ENCODE measurements at places on chromosomes 2 and 18. TPM values are rescaled to one million over a fixed set of nuclear protein-coding genes. Genes with fewer than 3 reads are reported as not detected.

NYAP2 gene
- not detected for total RNA-seq

SERPINB7 gene
- total RNA-seq, result not detected

EVA1A gene
- not detected for total RNA-seq

OTOS gene
- not detected for total RNA-seq

DNA sequence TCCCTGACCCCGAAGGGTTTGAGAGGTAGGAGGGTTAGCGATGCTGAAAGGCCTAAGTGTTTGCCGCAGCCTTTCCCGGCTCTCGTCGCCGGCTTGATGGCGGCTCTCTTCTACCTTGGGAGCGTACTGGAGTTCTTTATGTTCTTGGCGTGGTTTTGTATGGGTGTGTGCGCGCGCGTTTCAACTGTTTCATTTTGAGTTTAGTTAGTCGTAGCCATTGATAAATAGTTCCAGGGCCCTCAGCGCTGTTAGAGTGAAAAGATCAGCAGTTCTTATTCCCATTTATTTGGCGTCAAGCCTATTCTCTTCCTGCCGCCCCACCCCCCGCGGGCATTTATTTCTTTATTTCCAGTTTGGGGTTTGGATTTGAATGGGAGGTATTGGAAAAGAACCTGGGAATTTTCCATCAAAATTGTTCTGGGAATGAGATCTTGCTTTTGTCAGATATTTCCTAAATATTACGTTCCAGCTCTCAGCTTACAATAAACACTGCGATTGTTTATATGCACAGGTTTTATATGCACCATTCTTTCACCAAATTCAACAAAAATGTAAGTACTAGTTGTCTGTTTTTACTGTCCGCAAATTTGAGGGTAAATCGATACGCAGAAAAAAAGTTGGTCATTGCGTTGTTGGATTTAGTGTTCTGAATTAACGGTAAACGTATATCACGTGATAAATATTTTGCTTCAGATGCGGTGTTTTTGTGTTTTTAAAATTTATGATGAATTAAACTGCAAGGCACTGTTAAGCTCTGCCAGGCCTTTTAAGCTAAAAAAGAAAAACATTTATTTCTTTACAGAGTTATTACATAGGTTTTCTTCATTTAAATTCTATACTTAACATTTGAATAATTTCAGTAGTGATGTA lies 954 bp downstream of the CCNT2 start:
- peak; percentile 67 for DNase-seq
- H3K36me3 ChIP-seq, result peaks cover 35% of the 10 kb centered on the region
- peak overlapping the region; percentile 97 for H3K27ac ChIP-seq
- H3K4me1 ChIP-seq, result peaks cover 36% of the 10 kb centered on the region

DNA sequence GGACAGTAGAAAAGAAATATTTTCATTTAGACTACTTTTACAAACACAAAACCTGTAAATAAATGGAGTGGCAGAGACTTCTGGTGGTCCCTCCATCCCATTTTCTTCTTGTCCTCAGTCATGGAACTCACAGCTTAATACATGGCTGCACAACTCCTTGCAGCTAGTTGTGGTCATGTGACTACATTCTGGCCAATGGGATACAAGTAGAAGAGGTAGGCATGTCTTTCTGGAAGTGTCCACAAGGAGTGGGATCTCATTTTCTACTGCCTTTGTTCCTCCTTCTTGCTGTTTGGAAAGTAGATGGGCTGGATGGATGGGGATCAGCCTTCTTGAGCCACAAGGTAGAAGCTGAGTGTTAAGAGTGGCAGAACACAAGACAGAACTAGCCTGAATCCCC lies 555.8 kb downstream of the SATB2 start:
- no peaks in the 10 kb centered on the region for H3K36me3 ChIP-seq
- H3K4me3 ChIP-seq, result no peak overlapping the region
- no peak overlapping the region for H3K27ac ChIP-seq
- no peaks in the 10 kb centered on the region for H3K4me1 ChIP-seq
- no peak for DNase-seq

GRCh38 chr2:8477552-8478470 lies 204.0 kb upstream of the ID2 start:
- DNase-seq, result peak; percentile 65
- peaks cover 31% of the 10 kb centered on the region for H3K36me3 ChIP-seq
- H3K27me3 ChIP-seq, result no peaks in the 10 kb centered on the region
- H3K4me3 ChIP-seq, result peak overlapping the region; percentile 55
- peak overlapping the region; percentile 93 for H3K27ac ChIP-seq
- H3K4me1 ChIP-seq, result peaks cover 96% of the 10 kb centered on the region

DNA sequence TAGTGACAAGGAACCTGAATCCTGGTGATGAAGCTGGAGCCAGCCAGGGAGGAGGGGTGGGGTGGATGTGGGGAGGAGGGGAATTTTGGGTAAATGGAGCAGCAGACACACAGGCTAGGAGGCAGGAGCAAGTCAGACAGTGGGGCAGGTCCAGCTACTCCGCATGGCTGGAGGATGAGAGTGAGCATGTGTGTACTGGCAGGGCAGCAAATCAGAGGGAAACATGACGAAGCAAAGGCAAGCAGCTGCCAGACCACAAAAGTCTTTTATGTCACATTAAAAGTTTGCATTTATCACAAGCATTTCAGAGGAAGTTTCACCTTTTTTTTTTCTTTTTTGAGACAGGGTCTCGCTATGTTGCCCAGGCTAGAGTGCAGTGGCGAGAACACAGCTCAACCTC lies 11.9 kb upstream of the KIDINS220 start:
- H3K36me3 ChIP-seq, result no peaks in the 10 kb centered on the region
- H3K27ac ChIP-seq, result no peak overlapping the region
- H3K4me3 ChIP-seq, result no peak overlapping the region
- DNase-seq, result no peak
- H3K4me1 ChIP-seq, result peaks cover 3% of the 10 kb centered on the region

GRCh38 chr2:27461118-27461517 lies 18.9 kb downstream of the KRTCAP3 start:
- no peak for DNase-seq
- H3K27me3 ChIP-seq, result no peaks in the 10 kb centered on the region
- no peak overlapping the region for H3K4me3 ChIP-seq
- H3K27ac ChIP-seq, result no peak overlapping the region
- no peaks in the 10 kb centered on the region for H3K36me3 ChIP-seq

DNA sequence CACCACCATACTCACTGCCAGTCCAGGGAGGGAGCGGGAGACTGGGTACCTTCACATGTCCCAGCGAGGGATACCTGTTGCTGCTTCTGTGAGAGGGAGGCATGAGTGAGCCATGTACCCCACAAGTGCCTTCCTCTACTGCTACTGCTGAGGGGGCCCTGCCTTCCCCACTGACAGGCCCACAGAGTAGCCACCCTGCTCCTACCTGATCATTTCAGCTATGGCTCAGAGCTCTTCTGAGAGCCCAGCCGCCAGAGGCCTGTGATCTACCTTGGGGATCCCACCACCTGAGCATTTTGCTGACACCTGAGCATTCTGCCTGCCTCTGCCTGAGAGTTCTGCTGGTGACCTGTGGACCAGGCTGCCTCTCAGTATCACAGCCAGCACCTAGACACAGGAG lies 137.6 kb downstream of the FSIP2 start:
- no peak for DNase-seq
- no peak overlapping the region for H3K27ac ChIP-seq
- no peaks in the 10 kb centered on the region for H3K36me3 ChIP-seq
- H3K4me1 ChIP-seq, result no peaks in the 10 kb centered on the region
- H3K4me3 ChIP-seq, result no peak overlapping the region

- H3K27me3 ChIP-seq, result no peaks in the 10 kb centered on the region
- H3K36me3 ChIP-seq, result no peaks in the 10 kb centered on the region
- H3K4me1 ChIP-seq, result peaks cover 2% of the 10 kb centered on the region
- H3K4me3 ChIP-seq, result no peak overlapping the region
- DNase-seq, result no peak
- H3K27ac ChIP-seq, result no peak overlapping the region
These were observed 10.3 kb upstream of the NT5C1B start for GRCh38 chr2:18599509-18600254.

- no peak overlapping the region for H3K27ac ChIP-seq
- no peaks in the 10 kb centered on the region for H3K27me3 ChIP-seq
- DNase-seq, result no peak
- no peak overlapping the region for H3K4me3 ChIP-seq
- no peaks in the 10 kb centered on the region for H3K36me3 ChIP-seq
These were observed 501.2 kb upstream of the LRRTM4 start for GRCh38 chr2:78023356-78023755.

- H3K27me3 ChIP-seq, result no peaks in the 10 kb centered on the region
- no peak for DNase-seq
- H3K4me3 ChIP-seq, result no peak overlapping the region
- no peaks in the 10 kb centered on the region for H3K4me1 ChIP-seq
- H3K27ac ChIP-seq, result no peak overlapping the region
These were observed 33.8 kb downstream of the SDC1 start for GRCh38 chr2:20190876-20191713.

DNA sequence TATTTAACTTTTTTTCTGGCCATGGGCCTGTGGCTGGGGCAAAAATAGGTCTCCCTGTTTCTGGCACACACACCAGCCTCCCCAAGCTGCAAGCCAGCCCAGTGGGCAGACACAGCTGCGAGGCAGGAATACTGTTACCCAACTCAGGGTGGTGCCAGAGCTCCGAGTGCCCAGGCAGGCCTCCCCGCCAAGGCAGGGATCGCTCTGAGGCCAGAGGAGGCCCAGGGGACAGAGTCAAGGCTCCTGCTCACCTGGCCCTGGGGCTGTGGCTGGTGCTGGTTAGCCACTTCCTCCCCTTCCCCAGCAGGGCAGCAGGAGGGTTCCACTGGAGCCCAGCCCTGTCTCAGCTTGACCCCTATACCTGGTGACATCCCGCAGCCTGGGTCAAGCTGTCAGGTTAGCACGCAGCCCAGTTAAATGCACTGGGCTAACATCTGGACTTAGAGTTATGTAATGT lies 67.1 kb upstream of the EPAS1 start:
- peak; percentile 36 for DNase-seq
- H3K4me3 ChIP-seq, result peak overlapping the region; percentile 34

DNA sequence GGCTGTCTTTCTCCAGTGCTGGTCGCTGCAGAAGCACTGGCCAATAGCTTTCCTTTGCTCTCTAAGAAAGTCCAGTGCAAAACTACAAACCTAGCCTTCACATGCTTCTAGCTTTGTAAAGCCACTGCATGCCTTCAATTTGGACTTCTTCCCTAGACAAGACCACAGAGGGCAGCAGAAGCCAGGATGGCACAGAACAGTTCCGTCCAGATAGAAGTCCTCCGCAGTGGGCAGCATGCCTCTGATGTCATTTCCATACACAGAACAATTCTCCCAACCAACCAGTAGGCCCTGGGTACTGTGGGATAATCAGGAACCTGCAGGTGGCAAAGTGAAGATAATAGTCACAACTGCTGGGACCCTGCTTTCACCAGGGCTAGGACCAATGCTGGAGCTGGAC lies 3.3 kb downstream of the ST6GAL2 start:
- no peaks in the 10 kb centered on the region for H3K36me3 ChIP-seq
- peaks cover 3% of the 10 kb centered on the region for H3K4me1 ChIP-seq
- no peak for DNase-seq
- H3K4me3 ChIP-seq, result no peak overlapping the region

DNA sequence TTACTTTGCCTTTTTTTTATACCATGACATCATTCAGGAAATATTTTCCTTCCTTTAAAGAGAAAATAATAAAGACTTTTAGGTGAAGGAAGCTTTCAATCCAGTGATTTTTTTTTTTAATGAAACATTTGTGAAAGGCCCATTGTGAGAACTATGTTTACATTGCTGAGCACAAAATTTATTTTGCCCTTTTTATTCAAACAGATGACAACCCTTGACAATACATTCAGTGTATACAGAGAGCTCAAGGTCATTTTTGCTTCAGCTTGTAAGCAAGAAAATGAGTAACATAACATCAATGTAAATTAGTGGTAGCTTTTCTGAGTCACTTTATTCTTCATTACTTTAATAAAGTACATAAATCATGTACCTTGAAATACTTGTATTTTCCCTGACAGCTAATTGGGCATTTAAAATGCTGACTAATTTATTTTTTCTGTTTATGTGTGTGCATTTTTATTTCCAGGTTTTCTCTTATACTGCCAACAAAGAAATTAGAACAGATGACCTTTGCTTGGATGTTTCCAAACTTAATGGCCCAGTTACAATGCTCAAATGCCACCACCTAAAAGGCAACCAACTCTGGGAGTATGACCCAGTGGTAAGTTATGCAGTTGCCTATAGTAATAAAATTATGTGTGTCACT lies 121.6 kb downstream of the GALNT1 start:
- no peak overlapping the region for H3K27ac ChIP-seq
- no peaks in the 10 kb centered on the region for H3K4me1 ChIP-seq
- H3K27me3 ChIP-seq, result no peaks in the 10 kb centered on the region

DNA sequence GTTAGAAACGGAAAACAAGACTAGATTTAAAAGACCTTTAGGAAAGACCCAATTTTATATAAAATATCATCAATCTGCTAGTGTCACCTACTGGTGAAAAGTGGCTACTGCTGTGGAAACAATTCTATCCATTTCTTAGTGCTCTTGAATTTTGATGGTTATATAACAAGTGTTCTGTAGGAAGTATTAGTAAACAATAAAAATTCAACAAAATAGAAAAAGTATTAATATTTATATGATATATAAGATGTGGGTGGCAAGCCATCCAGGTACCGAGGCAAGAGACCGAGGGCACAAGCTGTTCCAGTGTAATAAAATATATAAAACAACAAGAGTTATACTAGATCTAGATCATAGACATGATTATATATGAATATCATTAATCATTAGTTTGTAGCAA lies 6.2 kb upstream of the TMEM87B start:
- H3K4me3 ChIP-seq, result no peak overlapping the region
- H3K27ac ChIP-seq, result no peak overlapping the region
- peaks cover 20% of the 10 kb centered on the region for H3K27me3 ChIP-seq
- peaks cover 7% of the 10 kb centered on the region for H3K4me1 ChIP-seq

- no peak overlapping the region for H3K27ac ChIP-seq
- H3K4me1 ChIP-seq, result no peaks in the 10 kb centered on the region
- no peaks in the 10 kb centered on the region for H3K27me3 ChIP-seq
- H3K4me3 ChIP-seq, result no peak overlapping the region
- H3K36me3 ChIP-seq, result no peaks in the 10 kb centered on the region
These were observed 97.7 kb downstream of the CDH19 start for GRCh38 chr18:66506178-66506577.

- no peaks in the 10 kb centered on the region for H3K36me3 ChIP-seq
- no peaks in the 10 kb centered on the region for H3K4me1 ChIP-seq
- no peak for DNase-seq
- H3K27ac ChIP-seq, result no peak overlapping the region
- no peak overlapping the region for H3K4me3 ChIP-seq
- H3K27me3 ChIP-seq, result no peaks in the 10 kb centered on the region
These were observed 303.1 kb downstream of the TGIF1 start for GRCh38 chr18:3753106-3753505.

DNA sequence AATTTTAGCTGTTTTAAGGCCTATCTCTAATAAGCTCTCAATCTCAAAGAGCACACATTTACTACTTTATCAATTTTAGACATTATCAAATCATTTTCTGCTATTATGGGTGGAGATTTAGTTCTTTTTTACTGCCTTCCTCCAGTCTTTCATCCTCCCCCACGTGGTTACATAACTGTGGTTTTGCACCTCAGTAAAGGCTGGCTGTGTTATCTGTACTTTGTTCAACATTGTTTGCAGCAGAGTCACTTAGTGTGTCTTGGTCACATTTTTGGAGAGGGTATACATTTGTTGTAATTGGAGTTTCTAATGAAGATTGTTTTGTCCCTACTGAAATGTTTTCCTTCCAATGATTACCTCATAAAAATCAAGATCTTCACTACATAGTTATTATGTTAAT lies 549.6 kb upstream of the CELF4 start:
- H3K27me3 ChIP-seq, result no peaks in the 10 kb centered on the region
- H3K27ac ChIP-seq, result no peak overlapping the region
- DNase-seq, result no peak

GRCh38 chr2:145413261-145414030 lies 893.5 kb upstream of the ZEB2 start:
- peak overlapping the region; percentile 17 for H3K27ac ChIP-seq
- H3K4me1 ChIP-seq, result peaks cover 30% of the 10 kb centered on the region
- H3K36me3 ChIP-seq, result peaks cover 16% of the 10 kb centered on the region
- no peak overlapping the region for H3K4me3 ChIP-seq

Data from activated CD8-positive, alpha-beta T cell treated with anti-CD3 and anti-CD28 coated beads, Interleukin-2, amount 10 ng/mL, durations not matched to agents 7 days and 5 days (primary cell).